IPS DF 19.7 (cell line): ENCODE measurements at places on chromosomes 6 and 20.

DNA sequence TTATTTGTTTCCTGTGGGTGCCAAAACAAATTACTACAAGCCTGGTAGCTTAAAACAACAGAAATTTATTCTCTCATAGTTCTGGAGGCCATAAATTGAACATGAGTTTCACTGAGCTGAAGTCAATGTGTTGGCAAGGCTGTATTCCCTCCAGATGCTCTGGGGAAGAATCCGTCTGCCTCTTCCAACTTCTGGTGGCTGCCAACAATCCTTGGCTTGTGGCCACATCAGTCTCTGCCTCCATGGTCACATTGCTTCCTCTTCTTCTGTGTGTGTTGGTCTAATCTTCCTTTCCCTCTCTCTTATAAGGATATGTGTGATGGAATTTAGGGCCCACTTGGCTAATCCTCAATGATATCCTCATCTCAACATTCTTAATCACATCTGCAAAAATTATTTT is 92.8 kb upstream of the EPB41L1 start:
- no peak for DNase-seq

GRCh38 chr6:150537893-150538292 is 61.8 kb upstream of the PLEKHG1 start:
- DNase-seq: no peak

DNA sequence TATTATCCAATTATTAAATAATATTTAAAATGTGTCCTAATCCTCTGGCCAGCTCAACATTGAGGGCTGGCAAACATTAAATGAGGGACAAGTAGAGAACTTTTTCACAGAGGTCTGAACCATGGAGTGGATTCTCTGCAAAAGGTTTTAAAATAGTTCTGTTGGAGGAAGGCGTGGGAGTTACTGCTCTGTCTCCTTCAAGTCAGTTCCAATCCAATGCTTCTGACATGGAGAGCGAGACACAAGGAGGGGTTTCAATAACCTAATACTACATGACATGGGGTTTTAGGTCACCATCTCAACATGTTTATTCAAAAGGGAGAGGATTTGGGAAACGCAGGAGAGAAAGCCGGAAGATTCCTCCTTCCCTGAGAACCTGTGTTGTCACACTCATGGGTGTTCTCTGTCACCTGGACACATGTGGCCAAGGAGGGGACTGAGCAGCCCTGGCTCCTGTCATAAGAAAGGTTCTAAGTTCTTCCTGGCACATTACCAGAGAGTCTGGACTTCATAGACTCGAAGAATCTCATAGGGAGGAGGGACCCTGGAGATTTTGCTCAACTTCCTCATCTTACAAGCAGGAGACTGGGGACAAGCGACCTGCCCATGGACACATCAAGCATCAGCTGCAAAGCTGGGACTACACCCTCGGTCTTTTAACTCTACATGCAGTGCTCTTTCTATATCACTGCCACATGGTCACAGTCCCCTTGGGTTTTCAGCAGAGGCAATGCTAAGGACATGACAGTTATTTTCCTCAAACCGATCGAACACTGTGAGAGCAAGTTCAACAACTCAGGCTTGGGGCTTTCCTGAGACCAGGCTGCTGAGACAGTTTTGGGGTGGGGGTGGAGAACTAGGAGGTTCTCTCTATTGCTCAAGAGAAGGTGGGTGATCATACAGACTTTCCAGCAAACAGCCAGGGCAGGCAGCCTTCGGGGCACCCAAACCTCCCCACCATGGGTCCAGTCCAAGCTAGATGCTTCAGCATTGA is 38.6 kb downstream of the PRDM1 start:
- DNase-seq: no peak

GRCh38 chr20:14986026-14986655 is 648.7 kb upstream of the FLRT3 start:
- no peak for DNase-seq

- no peak for DNase-seq
Observed at GRCh38 chr6:9308284-9308683, 872.9 kb upstream of the SLC35B3 start.

GRCh38 chr6:66655420-66655819 is 948.4 kb upstream of the EYS start:
- DNase-seq: no peak

DNA sequence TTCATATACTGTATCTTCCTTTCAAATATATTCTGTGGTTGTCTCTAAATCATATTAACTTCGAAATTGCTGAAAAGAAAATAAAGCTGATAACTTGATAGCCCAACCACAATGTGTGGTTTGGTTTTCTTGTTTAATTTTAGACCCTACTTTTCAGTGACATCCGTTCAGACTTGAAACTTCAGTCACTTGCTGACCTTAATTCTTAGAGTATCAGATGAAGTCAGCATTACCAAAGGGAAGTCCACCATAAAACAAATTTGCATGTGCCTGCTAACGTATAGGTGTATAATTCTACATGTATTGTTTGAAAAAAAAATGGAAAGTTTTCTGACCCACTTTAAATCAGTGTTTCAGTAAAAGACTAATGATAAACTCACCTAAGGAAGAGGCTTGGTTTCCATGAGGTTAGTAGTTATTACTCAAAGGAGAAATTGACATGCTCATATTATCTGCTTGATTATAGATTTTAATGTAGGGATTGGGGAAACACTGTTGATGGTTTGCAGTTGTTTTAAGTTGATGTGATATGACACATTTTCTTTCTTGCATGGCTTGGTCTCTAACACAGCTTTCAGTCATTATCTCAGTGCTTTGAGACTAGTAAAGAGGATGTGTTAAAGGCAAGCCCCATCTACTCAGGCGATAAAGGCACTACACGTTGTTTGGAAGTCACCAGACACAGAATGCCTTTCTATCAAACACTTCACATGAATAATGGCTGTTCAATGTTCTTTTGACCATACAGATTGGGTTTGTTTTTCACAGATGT is 5.2 kb upstream of the IL17A start:
- DNase-seq: no peak

GRCh38 chr20:38703526-38703925 is 20.8 kb upstream of the SLC32A1 start:
- no peak for DNase-seq

DNA sequence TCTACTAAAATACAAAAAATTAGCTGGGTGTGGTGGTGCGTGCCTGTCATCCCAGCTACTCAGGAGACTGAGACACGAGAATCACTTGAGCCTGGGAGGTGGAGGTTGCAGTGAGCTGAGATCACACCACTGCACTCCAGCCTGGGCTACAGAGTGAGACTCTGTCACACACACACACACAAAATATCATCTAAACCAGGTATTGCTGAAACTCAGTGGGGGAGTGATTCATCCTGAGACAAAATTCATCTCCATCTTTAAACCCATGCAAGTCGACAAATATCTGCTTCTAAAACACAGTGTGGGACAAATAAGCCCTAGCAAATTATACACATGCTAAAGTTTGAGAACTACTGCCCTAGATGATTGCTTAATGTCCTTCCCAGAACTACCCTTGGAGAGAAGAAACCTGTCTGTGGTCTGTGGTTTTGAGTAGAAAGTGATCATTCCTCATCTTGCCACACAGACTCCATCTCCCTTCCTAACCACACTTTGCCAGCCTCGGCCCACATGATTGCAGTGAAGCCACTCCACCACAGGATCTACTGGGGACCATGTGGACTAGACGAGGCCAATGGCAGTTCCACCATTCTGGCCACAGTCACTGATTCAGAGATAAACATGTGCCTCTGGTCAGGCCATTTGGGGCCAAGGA is 130.3 kb downstream of the OPRM1 start:
- DNase-seq: no peak

- DNase-seq: no peak
Observed at GRCh38 chr6:11989386-11989785, 22.7 kb upstream of the HIVEP1 start.

DNA sequence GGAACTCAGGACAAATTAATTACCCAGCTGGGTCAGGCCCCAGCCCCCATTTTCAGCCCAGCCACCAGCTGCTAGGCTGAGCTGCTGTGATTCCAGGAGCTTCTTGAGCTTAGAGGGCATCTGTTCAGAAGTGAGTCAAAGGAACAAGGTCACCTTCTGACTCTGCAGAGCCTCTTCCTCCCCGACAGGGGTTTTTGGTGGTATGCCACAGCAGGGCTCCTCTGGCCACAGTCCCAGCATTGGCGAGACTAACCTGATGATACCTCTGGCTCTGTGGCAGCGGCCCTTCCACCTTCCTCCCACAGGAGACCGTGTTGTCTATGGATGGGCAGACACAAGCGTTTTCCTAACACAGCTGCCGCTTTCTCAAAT is 39.7 kb downstream of the ZC3H12D start:
- no peak for DNase-seq

DNA sequence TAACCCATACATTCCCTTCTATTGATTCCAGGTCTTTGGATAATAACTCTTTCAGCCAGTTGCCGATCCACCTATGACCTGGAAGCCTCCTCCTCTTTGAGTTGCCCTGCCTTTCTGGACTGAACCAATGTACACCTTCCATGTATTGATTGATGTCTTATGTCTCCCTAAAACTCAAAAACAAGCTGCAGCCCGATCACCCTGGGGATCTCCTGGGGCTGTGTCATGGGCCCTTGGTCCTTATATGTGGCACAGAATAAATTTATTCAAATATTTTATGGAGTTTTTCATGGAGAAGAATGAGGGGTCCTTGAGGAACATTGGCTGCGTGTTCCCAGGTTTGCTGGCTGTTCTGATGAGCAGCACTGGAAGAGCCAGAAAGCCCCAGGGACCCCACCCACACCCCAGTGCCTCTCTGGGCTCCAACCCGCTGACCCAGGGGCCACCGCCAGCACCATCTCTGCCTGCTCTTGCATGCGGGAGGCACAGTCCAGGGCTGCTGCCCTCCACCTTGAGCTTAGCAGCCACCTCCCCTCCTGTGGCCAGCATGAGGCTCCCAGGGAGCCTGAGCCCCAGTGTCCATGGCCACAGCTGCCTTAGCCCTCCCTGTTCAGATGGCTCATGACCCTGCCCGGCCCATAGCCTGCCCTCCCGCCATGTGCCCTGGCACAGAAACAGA is 36.5 kb upstream of the CST7 start:
- no peak for DNase-seq

- no peak for DNase-seq
Observed at GRCh38 chr6:91816335-91816734, 1229.5 kb upstream of the MAP3K7 start.

DNA sequence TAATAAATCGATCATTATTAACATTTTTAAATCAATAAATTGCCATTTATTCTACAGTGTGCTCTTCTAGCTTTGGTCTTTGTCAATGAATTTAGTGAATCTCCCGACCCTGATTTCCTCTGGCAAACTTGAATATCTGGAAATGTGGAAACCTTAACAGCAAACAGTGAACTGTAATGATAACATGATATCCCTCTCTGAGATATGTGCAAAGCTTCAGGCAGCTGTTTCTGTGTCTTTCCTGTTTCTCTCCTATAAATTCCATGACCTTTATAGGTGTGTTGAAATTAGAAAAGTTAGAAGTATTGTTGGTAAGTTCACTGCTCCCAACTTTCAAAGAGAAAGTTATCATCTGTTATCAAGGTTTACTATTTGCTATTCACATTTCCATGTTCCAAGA is 218.8 kb upstream of the RNF217 start:
- no peak for DNase-seq

DNA sequence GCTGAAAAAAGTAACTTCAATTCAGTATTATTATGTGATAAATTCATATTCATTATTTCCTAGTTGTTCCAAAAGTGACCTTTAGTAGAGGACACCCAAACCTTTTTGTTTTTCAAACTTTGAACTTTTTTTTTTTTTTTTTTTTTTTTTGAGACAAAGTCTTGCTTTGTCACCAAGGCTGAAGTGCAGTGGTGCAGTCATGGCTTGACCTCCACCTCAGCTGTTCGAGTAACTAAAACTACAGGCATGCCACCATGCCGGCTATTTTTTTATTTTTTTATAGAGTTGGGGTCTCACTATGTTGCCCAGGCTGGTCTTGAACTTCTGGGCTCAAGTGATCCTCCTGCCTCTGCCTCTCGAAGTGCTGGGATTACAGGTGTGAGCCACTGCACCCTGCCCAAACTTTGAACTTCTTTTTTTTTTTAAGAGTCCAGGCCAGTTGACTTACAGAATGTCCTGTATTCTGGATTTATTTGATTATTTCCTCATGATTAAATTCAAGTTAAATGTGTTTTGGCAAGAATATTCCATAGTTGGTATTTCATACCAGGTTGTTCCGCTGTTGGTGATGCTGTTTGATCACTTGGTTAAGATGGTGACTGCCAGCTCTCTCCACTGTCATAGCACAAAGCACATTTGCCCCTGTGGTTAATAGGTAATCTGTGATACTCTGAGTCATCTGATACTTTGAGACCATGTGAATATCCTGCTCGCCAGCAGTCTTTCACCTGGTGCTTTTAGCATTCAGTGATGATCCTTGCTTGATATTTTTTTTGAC is 48.0 kb downstream of the VAPB start:
- DNase-seq: no peak

DNA sequence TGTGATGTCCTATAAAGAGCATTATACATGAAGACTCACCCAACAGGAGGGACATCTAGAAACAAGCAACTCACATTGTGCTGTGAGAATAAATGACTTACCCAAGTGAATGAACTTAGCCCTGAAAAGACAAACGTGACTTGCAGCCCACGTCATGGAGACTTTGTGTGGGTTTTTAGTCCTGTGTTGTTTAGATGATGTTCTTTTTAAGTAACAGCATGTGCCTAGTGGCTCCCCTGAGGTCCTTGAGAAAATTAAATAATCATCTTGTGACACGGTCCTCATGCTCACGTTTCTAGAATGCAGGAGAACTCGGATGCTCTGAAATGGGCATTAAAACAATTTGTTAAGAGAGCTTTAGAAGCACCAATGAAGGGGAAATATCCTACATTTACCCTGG is 165.1 kb downstream of the SASH1 start:
- no peak for DNase-seq

- no peak for DNase-seq
Observed at GRCh38 chr20:32678948-32679347, 5.2 kb upstream of the C20orf203 start.

DNA sequence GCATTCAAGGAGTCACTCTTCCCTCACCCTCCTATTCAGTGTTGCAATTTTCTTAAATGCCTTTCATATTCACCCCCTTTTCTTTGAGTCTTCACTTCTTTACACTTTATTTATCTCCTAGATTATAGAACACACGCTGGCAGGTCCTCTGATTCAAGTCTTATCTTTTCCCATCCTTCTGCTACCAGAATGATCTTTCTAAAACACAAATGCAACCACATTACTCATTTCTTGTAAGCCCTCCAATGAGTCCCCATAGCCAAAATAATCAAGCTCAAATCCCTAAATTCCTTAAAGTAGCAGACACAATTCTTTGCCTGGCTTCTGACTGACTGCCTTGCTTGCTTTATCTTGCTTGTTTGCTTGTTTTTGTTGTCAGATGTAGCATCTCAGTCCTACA is 920.0 kb downstream of the TFAP2A start:
- DNase-seq: no peak

- DNase-seq: no peak
Observed at GRCh38 chr20:46592580-46593362, 42.3 kb upstream of the OCSTAMP start.

GRCh38 chr6:119649531-119649930 is 300.0 kb upstream of the MAN1A1 start:
- no peak for DNase-seq
